Stimulated activated CD4-positive, alpha-beta T cell treated with anti-CD3 and anti-CD28 coated beads, Interleukin-4, amount 100 ng/mL, for 48 hours (primary cell): ENCODE measurements at places on chromosomes 5 and 9.

DNA sequence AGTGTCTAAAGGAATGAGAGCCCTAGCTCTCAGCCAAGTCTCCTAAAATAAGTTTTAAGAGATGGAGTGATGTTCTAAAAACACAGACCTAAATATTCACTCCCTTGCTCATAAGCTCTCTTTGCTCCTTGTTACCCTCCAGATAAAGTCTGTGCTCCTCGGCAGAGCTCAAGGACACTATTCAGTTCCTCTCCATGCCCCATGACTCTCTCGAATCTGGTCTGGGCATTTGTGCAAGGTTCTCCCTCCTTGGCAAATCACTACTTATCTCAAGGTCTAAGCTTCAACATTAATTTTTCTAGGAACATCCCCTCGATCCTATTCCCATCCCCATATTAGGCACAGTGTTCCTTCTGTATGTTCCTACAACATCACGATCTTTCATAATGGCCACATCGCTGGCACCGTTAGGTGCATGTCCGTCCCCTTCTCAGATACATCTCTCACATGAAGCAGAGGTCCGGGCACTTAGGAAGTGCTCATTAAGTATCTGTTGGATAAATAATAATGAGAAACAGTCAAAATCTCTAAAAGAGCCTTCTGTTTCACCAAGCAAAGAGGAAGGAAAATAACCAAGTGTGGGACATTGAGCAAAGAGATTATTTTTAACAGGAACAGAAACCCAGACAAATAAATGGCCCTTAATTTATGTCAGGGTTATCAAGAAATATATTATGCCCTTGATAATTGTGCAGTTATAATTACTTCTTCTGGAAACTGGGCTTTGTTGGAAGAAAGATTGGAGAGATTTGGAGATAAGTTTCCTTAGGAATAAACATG lies 85.9 kb upstream of the HTR4 start:
- no peak for DNase-seq

GRCh38 chr5:96687812-96688453 lies 25.8 kb downstream of the CAST start:
- no peak for DNase-seq

GRCh38 chr5:178279723-178280438 lies 47.3 kb upstream of the PHYKPL start:
- peak; percentile 61 for DNase-seq

DNA sequence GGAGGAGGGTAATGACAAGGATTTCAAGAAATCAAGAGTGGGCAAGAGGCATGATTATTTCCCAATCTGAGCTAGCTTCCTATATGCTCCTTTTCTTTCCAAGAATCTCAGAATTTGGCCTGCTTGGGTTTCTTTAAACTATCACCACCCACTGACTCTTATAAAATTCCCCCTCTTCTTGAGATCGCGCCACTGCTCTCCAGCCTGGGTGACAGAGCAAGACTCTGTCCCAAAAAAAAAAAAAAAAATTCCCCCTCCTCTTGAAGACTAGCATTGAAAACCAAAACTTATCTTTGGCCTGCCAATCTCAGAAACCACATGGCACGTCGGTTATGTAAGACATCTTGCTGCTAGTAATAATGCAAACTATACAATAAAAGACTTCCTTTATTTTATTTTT lies 3.4 kb upstream of the DMXL1 start:
- no peak for DNase-seq
